ENCODE measurements at places on chromosomes 2 and 18.

GRCh38 chr2:56169521-56169920 is 14.3 kb upstream of the CCDC85A start:
- DNase-seq: no peak

DNA sequence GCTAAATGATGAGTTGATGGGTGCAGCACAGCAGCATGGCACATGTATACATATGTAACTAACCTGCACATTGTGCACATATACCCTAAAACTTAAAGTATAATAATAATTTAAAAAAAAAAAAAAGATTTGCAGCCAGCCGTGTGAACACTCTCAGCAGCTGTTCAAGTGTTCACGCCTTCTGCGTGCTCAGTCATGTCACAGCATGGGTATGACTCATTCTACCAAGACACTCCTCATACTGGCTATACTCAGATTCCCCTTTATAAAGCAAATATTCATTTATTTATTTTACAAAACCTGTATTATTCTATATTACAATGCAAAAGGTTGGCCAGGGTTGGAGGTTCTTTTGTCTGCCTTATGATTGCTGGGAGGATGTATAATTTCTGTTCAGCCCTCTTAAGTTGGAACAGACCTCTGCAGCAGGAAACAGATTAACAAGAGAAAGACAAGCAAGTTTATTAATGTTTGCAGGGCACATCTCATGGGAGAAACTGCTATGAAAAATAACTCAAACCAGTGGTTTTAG is 1230.6 kb upstream of the CHAC2 start:
- DNase-seq: no peak

DNA sequence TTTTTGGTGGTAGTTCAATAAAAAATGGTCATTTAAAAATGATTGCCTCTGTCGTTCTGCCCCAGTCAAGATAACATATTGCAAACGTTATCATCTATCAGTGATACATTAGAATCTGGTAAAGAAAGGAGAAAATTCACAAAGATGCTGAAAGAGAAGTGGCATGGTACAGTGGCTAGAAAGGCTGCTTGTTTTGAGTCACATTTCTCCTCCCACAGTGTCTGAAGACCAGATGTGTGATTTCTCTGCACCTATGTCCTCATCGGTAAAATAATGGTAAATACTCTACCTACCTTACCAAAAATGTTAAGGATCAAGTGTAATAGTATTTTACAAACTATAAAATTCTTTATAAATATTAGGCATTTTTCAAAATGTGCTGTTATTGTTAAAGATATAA is 76.1 kb upstream of the NOSTRIN start:
- no peak for DNase-seq

- no peak for DNase-seq
These were observed 97.4 kb upstream of the UGP2 start for GRCh38 chr2:63743982-63744966.

DNA sequence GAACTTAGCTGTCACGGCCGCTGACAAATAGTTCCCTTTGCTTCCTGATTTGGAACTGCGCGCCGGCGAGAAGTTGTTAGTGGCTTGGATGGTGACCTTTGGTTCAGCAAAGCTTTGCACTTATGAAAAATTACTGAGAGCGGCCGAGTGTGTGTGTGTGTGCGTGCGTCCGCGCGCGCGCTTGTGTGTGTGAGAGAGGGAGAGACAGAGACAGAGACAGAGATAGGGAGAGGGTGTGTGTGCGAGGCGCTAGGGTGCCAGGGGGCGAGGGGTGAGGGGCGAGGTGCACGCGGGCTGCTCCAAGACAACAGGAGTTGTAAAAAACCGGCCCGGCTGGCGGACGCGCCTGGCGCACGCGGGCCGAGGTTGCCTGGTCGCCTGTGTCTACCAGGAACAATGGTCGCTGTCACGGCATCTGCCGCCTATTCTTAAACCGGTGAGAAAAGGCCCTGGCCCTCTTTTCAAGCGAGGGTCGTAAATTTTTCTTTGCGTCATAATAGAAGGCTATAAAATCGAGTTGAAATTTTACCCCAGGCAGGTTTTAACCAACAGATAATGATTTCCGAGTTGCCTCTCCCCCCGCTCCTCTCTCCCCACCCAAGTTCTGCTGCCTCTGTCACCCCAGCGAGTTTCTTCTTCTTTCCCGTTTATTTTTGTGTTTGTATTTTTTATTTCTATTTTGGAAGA is 535 bp downstream of the HOXD3 start:
- DNase-seq: no peak

DNA sequence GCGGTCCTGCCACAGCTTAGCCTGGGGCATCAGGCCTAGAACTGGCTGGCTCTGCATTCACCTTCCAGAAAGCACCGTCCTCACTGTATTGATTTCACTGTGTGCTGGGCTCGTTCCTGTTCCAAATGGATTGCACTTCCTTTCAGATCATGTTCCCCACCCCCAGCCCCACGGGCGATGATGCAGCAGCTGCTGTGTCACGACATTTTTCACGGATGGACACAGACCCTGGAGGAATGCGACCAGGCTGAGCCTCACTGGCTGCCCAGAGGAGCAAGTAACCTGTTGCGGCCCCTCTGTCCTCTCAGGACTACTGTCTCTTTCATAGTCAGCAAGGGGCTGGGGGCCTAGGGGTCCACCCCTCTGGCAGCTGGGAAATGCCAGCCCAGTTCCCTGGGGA is 50.3 kb downstream of the CAPN13 start:
- no peak for DNase-seq

- no peak for DNase-seq
These were observed 366.1 kb downstream of the EN1 start for GRCh38 chr2:118481299-118481698.

- DNase-seq: no peak
These were observed 15.5 kb downstream of the FBXO11 start for GRCh38 chr2:47890711-47891368.

DNA sequence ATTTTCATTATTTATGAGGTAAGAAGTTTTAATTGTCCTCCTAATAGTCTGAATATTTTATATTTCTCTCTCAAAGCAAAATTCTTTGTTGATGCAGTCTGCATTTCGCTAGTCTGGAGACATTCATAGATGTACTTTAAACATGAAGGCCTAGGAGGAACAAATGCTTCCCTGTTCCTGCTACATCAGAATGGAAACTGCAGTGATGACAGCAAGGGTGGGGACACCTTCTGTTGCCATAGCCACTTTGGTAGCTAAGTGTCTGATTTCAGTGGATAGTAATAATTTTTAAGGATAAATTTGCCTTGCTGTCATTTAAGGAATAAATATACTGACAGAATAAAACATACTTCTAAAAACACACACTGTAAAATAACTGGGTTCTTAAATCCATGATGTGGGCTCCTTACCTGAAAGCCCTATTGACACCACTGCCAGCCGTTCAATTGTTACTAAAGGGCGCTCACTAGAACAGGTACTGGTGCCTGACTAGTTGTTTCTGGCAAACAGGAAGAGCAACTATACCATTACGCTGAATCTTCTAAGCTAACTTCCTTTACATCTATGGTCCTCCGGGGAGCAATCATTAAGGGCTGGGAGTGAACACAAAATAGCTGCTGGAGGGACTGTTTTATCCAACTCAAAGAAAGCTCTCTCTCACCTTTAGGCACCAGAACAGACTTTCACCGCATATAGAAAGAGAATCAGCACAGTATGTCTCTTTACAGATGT is 88.2 kb downstream of the TMEM131 start:
- DNase-seq: no peak

GRCh38 chr2:96185516-96185915 is 23.1 kb downstream of the STARD7 start:
- DNase-seq: no peak

- no peak for DNase-seq
These were observed 124.8 kb upstream of the BCL2L11 start for GRCh38 chr2:110995911-110996310.

DNA sequence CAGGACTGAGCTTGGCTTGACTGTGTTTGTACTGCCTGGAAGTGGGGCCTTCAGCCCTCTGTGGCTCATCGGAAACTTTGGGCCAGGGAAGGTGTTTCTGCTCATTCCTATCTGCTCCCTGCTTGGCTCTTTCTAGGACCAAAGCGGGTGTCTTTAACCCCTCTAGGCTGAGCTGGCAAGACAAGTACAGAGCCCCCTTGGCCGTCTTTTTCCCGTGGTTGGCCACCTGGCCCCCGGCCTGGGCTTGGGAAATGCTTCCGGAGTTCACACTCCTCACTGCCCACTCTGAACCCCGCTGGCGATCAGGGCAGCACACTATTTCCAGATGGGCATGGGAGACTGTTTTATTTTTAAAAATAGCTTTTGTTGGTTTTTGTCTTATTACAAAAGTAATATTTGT is 243.0 kb downstream of the DYSF start:
- no peak for DNase-seq

GRCh38 chr2:201059961-201060755 is 11.3 kb downstream of the HYCC2 start:
- no peak for DNase-seq

- no peak for DNase-seq
These were observed 132.5 kb downstream of the SPHKAP start for GRCh38 chr2:228048838-228049490.

DNA sequence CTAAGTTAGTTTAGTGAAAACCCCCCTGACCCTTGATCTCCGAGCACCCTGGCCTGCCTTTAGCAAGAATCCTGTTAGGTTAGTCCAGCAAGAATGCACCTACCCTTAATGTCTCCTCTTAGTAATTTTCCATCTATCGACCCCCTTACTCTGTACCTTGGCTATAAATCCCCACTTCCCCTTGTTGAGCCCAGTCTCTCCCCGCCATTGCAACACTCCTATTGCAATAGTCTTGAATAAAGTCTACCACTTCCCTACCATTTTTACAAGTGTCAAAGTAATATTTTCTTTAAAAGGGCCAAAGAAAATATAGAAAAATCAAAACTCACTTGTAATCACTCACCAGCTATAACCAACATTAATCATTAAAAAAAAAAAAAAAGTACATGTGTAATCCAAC is 4.2 kb upstream of the ZBTB7C start:
- no peak for DNase-seq

DNA sequence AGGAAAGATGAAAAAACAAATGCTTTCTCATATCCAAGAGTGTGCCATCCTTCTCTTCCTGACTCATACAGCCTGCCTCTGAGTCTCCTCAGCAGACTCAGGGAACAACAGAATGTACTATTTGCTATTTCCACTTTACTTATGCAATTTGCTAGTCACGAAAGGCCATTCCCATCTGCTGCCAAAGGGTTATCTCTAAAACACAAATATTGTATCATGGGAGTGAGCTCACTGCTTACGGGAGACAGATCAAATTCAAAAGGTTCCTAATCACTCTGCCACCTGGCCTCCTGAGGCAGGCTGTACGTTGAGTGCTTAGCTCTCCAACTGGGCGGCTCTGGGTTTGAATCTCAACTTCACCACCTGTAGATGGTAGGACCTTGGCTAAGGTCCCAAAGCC is 92.0 kb downstream of the GAREM1 start:
- DNase-seq: no peak

DNA sequence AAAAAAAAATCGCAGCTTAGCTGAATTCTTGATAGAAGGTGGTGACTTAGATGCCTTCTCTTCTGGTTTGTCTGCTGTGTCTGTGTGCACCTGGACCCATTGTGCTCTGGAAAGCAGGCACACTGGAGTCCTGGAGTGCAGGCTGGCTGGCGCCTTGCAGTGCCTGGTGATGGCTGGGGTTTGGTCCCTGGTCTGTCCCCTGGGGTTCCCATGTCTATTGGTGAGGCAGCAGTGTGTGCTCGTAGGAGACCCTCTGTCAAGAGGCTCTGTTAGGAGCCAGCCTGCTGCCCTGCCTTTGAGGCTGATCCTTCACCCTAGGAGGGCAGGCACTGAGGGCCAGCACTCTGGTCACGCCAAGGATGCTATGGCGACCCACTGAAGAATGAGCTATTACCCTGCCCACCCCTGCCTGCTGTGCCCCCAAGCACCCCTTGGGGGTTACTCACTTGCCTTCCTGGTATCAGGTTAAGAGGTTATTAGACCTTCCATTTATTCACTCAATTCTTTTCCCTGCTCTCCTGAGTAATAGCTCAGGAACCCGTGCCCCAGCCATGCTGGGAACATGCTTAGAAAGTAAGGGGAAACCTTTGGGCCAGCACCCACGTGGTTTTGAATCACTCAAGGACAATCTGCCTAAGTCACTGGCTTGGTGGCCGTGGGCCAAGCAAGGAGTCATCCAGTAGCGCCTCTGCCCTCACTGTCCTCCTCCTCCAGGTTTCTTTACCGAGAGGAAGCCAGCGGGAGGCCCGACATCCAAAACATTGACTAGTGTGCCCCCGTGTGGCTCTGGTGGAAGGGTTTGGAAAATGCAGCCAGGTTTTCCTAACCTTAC is 284.5 kb downstream of the PRKCE start:
- DNase-seq: peak; percentile 63

DNA sequence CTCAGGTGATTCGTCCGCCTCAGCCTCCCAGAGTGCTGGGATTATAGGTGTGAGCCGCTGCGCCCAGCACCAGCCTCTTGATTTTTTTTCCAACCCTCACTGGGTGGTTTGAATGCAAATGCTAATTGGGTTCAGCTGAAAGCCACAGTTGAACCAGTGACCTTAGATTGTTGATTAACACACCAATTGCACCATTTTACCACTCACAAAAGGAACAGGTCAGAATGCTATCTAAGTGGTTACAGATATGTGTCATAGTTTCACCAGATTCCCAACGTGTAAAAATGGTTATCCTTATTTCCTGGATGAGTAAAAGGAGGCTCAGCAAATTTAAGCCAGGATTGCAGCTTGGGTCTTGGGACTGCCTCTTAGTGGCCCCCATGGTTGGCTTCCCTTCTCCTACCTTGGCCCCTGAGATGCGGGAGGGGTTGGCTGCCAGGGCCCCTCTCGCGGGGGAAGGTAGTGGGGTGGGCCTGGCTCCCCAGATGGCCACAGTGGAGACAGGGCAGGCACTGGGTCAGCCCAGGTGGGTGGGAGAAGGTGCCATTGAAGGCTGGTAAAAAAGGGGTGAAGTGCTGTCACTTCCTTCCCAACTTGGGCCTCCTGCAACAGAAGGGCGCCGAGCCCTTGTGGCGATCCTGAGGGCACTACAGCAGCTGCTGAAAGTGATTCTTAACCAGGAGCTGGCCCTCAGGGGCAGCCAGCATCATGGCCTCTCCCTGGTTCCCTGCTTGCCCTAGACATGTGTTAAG is 164.9 kb upstream of the HAAO start:
- DNase-seq: no peak

DNA sequence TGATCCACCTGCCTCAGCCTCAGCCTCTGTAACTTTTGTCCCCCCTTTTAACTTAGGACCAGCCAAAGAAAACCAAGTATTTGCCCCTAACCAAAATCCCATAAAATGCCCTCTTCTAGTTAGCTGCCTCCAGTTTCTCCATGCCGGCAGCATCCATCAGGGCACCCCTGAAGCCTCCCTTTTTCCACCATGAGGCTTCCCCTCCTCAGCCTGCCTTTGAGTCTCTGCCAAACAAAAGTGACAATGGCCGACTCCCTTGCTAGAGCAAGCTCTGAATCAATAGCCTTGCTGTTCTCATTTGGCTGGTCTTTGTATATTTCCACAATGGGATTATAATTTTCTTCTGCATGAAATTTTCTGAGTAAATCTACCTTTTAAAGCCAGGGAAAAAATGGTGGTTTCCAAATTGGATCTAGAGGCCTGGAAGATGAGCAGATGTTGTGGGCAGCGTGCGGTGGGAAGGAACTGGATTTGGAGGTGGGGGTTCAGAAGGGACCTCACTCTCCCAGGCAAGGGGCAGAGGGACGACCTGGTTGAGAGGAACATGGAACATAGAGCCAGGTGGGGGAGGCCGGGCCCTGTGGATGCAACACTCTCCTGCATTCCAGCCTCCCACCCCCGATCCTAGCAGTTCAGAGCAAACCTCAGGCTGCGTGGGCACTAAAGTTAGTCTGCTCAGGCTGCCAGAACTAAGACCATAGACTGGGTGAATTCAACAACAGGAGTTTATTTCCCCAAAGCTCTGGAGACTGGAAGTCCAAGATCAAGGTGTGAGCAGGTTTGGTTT is 80.6 kb downstream of the HS6ST1 start:
- no peak for DNase-seq

GRCh38 chr2:157256626-157257025 is 879 bp upstream of the GALNT5 start:
- DNase-seq: no peak
